ENCODE measurements at places on chromosomes 5 and 9. TPM values are rescaled to one million over a fixed set of nuclear protein-coding genes. Genes with fewer than 3 reads are reported as not detected.

DNA sequence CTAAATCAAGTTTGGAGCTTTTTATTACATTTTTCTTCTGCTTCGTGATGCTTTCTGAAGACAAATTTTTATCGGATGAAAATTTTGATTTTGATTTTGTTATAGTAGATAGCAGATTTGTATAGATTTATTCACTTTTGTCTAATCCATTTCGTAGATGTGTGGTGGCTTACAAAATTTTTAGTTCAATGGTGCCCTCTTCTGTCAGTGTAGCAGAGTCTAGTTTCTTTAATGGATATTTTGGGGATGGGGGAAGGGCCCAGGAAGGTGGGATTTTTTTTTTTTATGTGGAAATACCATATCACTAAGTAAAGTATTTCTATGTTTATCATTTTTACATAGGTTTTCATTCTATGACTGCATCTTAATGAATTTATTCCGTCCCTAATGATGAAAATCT is 259.9 kb upstream of the TARS1 start:
- ATAC-seq = peak; percentile 25

DNA sequence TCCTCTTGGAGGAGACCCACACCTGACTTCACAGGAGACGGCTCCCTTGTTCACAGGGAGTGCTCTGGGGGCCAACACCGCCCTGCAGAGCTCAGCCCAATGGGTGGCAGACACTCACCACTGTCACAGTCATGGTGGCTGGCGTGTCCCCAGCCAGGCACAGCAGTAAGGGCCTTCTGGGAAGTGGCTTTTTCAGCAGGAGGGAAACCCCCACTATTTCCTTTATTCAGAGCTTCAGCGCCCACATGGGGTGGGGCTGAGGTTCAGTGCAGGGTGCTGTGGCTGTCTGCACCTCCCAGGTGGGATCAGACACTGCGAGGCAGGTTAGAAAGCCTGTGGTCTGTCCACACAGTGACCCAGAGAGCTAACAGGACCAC is 3.6 kb upstream of the SNAPC4 start:
- ATAC-seq = no peak

DNA sequence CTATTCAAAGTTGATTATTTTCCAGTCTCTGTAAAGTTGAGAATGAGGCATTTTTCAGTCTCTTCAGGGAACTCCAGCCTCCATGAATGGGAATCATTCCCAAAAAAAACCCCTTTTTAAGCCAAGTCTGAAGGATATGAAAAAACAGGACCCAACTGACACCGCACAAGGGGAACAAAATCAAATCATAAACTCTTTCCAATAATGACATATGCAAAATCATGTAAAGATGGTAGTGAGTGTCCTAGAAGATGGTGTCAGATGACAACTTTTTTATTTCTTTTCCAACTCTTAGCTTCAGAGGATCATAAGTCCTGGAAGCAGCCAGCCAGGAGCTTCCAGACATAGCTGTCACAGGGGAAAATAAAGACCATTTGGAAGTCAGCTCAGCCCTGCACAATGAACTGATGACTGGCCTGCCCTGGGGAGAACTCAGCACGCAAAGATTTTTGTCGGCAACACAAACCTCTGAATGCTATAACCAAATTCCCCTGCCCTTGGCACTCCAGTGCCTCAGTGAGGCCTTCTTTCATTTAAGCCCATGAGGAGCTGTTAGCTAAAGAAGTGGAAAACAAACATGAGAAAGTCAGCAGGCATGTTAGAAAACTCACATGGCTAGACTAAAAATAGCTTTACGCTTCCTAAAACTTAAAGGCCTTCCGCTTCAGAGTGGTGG is 85.4 kb downstream of the SLC1A3 start:
- no peak for ATAC-seq

GRCh38 chr9:94699715-94700373 is 26.7 kb upstream of the AOPEP start:
- ATAC-seq = no peak

GRCh38 chr5:53373451-53374158 is 106.8 kb upstream of the FST start:
- ATAC-seq = peak; percentile 49

DNA sequence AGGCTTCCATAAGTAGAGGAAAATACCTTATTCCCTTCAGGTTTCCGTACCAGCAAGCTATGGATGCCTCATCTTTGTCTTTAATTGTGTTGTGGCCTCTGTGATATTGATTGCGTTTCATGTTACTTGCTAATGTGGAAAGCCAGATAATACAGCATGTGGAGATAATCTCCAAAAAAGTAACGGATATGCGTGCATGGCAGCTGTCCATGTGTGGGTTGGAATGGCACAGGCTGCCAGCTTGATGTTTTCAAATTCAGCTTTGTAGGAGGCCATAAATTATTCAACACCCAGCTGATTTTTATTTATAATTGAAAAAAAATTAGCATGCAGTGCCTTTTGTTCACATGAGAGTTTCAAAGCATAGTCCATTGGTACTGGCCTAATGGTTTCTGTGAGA is 144.9 kb downstream of the GIN1 start:
- ATAC-seq = peak; percentile 53

DNA sequence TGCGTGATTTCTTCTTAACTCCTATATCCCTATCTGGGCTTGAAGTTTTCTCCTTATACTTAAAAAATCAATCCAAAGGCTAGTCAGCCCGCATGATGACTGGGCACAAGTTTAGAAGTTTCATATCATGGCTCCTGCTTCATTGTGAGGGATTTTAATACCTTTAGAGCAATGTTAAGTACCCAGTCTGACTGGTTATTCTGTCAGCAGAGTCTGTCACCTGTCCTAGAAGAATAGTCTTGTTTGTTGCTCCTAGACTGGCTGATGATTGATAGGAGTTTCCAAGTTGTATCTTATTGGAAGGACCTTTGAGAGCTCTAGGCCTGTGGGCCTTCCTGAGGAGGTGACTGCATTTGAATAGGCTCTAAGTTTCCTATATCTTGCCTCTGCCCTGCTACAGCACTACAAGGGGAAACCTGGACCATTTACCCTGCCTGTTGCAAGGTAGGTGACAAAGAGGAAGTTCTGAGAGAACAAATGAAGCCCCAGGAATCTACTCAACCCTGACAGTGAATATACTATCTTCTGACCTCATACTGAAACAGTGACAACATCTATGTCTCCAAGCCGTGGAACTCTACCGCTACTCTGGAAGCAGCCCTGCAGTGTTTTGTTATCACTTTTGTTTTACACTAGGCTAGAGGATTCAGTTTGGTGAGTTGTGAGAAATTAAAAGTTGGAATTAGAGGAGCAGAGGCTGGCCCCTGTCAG is 66.5 kb downstream of the F2RL2 start:
- ATAC-seq = no peak

- ATAC-seq = no peak
Observed at GRCh38 chr5:150122158-150122510, 33.5 kb downstream of the PDGFRB start.

GRCh38 chr5:74468421-74468820 is 172.1 kb downstream of the ENC1 start:
- no peak for ATAC-seq

GRCh38 chr5:407801-408268 is 35.1 kb upstream of the EXOC3 start:
- ATAC-seq = no peak

- no peak for ATAC-seq
Observed at GRCh38 chr5:109170629-109171350, 239.0 kb downstream of the PJA2 start.

DNA sequence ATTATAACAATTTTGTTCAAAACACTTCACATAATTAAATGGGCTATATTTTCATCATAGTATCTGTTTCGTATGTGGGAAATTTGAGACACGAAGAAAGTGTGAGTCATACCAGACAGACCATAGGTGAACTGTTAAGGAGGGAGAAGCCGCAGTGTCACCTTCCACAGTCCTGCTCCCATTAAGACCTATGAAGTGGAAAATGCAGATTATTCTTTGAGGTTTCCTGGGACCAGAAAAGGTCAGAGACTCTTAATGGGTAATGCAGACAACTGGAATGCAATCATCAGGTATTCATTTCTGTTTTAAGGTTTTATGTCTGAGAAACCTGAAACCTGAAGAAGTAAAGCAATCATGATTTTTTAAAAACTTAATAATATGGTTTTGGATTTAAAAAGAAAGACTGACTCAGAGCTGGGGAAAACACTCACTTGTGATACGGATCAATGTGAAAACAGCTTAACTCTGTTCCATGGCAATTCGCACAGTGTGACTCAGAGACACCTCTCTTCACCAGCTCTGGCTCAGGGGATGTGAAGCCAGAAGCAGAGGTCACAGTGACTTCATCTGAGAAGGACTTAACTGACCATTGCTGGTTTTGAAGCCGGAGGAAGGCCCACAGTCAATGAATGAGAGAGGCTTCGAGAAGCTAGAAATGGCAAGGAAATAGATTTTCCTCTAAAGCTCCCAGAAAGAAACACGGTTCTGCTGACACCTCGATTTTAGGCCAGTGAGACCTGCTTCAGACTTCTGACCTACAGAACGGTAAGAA is 17.2 kb upstream of the GCNT1 start:
- ATAC-seq = peak; percentile 44

GRCh38 chr9:131233995-131234394 is 42.3 kb downstream of the FAM78A start:
- ATAC-seq = no peak

DNA sequence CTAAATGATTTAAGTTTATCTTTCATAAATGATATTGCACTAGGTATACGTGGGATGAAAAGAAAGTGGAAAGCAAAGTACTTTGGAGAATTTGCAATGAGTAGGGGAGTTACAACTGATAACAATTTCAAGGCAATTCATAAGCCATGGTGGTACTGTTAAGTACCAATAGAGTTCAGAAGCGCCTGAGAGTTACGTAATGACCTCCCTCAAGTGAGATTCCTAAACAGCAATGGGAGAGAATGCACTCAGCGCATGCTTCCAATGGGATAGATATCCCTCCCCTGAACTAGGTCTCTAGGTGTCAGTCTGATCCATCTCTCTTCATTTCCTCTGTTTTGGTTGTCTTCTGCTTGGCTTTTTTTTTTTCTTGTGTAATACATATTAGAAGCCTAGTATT is 249.3 kb downstream of the NNT start:
- no peak for ATAC-seq

Gene SPATA31A3
- total RNA-seq = not detected

Gene SV2C
- 16.3 TPM for total RNA-seq

Gene TRPM6
- 0.27 TPM for total RNA-seq

Gene FXN
- 34.3 TPM for total RNA-seq

Gene HTR1A
- total RNA-seq = 0.38 TPM

Gene RFK
- total RNA-seq = 26.1 TPM

Gene HMMR
- total RNA-seq = 37.5 TPM

Gene ADAMTS12
- 4.6 TPM for total RNA-seq

Gene TNFSF15
- 0.05 TPM for total RNA-seq

Gene PDCD1LG2
- 0.14 TPM for total RNA-seq

Gene IL4
- total RNA-seq = not detected

Measured in motor neuron (in vitro differentiated cells).